ENCODE measurements at places on chromosomes 2 and 18.

DNA sequence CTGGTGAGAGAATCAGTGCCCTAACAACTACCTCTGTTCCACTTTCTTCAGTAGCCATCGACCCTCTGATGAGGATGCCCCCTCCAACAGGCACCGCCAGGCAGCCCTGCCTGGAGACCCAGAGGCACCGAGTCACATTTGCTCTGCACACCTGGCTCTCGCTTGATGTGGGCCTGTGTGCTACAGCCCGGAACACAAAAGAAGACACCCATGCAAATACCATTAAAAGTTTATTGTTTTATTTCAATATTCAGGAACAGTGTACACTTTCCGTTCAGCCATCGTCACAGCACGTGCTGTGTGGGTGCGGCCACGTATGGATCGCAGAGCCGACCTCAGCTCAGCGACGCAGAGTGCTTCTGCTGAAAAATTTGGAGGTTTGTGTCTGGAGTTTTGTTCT, 154.0 kb downstream of the MBP start:
- DNase-seq: no peak

- DNase-seq: no peak
Observed at GRCh38 chr2:12052796-12053195, 306.4 kb downstream of the LPIN1 start.

DNA sequence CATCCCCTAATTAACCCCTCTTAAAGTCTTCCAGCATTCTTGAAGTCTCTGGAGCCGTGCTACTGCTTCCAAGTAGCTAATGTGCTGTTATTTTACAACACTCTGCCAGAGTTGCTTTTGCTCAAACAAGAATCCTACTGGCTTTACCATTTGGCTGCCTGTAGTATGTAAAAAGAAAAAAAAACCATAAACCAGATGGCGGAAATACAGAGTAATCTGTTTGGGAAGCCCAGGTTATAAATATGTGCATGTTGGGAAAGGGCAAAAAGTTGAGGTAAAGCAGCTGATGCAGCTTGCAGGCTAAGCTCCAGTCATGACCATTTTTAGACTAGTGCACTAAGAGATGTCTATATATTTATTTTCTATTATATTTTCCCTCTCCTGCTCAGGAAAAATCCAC, 313.2 kb upstream of the ETAA1 start:
- DNase-seq: no peak

DNA sequence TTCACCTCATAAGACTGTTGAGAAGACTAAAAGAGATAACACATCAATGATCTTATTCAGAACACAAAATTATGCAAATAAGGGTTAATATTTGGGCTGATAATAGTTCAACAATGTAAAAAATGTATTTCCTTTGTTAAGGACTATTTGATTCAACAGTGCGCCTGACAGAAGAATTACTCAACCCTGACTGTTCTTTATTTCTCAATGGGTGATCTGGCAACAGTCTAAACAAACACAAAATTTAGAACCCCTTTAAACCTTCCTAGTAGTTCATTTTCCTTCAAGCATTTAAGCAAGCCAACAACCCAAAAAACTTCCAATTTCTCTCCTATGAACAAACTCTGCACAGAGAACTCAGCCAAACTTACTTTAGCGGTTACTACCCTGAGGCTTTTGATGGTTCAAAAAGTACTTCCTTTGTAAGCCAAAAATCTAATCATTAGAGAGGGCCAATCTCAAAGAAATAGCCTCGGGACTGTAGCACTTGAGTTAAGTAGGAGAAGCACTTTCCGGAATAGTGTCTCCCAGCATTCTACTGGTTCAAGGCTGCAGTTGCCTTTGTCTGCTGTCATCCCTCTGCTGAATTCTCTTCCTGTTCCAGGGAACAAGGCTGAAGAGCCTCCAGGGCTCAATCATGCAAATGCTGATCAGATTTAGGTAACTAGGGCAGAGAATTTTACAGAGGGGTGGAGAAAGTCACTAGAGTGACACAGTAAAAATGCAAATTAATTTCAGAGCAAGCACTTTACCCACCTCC, 40.9 kb upstream of the MAPK4 start:
- no peak for DNase-seq

DNA sequence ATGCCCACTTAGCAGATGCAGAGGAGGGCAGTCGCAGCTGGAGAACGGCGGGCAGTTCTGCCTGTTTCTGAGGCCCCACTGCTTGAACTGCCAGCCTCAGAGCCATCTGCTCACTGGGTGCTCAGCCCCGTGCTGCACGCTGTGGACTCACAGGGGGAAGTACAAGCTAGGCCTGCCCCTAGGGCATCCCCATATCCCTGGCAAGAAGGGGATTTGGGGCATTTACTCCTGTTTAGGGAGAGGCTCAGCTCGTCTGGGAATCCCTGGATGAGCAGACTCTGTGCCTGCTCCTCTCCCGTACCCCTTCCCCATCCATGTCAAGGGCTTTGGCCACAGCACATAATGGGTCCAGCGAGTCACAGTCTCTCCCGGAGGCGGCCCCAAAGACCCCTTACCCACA, 169.8 kb upstream of the PKDCC start:
- no peak for DNase-seq

GRCh38 chr2:196403471-196403870, 232.1 kb upstream of the STK17B start:
- no peak for DNase-seq

GRCh38 chr18:55375930-55376329, 212.1 kb downstream of the TCF4 start:
- DNase-seq: no peak

- DNase-seq: peak; percentile 4
Observed at GRCh38 chr2:121128741-121129659, 156.0 kb downstream of the TFCP2L1 start.

- DNase-seq: no peak
Observed at GRCh38 chr2:30765876-30766470, 41.3 kb downstream of the CAPN13 start.

DNA sequence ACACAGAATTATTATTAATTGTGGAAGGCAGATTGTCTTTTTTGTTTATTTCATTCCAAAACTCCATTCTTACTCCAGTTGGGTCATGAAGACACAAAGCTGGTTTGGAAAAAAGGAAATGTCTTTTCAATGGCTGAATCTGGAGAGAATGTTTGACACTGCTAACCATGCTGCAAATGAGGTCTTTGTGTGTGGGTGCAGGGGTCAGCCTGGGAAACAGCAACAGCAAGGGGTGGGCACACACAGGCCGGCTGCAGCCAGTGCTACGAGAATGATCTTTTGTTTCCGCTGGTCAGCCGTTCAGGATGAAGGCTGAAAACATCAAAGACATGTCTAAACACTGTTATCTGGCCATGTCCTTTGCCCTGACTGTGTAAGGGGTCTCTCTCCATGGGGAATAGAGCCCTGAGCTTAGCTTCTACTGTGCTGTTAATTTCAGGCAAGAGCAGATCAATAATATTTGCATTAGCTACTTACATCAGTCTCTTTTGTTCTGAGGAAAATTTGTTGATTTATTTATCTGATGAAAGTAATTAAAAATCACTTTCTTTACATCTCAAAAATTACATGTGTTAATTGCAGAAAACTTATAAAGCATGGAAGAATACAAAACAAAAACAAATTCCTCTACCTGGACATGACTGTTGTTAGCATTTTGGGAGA, 33.3 kb upstream of the E2F6 start:
- no peak for DNase-seq

GRCh38 chr2:222959358-222959757, 92.6 kb upstream of the KCNE4 start:
- no peak for DNase-seq

DNA sequence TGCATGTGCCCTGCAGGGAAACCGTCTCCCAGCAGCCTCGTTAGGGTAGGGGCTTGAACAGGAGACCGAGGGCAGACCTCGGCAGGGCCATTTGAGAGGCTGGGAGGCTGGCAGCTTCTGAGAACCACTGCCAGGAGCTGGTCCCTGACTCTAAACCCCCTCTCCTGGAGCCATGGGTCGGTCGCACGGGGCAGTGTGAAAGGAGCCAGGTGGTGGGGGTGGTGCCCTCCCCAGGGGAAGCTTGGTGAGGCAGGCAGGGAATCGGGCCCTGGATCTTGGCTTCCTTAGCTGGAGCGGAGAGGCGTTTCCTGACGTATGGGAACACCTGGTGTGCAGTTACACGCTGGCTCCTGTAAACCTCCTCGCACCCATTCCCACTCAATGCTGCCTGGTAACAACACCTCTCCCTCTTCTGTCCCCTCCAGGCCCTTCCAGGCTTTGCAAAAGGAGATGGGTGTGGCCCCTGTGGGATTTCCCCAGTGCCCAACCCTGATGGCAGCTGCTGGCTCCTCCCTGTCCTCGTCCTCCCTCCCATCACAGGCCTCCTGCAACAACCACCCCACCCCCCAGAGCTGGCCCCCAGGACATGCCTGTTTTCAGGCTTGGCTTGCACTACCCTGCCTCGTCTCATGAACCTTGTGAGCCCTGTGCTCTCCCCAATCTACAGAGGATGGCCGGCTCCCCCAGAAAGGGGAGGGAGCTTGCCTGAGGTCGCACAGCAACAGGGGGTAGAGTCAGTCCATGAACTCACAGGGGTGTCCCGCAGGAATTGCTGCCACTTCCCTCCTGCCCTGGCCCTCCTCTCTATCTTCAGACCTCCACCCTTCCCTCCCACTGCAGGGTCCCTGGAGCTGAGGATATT, 24.4 kb downstream of the ADRA2B start:
- DNase-seq: no peak

GRCh38 chr2:232890896-232891601, 21.0 kb downstream of the SNORC start:
- no peak for DNase-seq

DNA sequence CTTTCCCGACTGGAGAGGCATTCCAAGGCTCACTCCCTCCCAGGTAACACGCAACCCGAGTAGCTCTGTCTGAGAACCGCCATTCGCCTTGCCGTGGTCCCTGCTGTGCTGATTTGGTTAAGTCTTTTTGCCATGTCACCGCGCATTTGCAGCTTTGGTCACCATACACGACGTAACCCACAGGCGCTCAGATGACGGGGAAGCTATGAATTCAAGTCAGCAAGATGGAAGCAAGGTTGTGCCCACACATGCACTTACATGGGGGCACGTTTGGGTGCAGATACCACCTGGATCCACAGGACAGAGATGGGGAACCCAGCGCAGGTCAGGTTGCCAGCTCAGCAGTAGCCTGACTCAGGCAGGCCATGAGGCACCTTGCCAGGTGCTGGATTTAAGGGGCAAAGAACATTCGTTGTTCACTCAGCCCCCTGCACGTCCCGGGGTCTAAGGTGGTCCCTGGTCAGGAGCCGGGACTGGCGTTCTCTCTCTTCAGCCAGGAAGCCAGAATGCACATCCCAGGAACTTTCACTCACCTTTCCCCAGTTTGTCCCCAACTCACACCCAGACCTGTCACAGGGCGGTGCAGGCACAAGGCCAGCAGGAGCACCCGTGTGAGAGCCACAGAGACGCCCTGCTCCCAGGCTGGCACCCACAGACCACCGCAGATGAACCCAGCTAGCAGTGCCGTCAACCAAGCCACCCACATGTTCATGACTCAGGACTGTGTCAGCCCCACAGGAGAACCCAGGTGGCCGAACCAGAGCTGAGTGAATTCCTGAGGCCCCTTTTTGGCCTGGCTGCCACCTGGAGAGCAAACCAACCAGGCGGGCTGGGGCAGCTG, 19.9 kb downstream of the SNED1 start:
- no peak for DNase-seq

GRCh38 chr2:48265169-48266030, 264.6 kb upstream of the STON1 start:
- DNase-seq: peak; percentile 68

DNA sequence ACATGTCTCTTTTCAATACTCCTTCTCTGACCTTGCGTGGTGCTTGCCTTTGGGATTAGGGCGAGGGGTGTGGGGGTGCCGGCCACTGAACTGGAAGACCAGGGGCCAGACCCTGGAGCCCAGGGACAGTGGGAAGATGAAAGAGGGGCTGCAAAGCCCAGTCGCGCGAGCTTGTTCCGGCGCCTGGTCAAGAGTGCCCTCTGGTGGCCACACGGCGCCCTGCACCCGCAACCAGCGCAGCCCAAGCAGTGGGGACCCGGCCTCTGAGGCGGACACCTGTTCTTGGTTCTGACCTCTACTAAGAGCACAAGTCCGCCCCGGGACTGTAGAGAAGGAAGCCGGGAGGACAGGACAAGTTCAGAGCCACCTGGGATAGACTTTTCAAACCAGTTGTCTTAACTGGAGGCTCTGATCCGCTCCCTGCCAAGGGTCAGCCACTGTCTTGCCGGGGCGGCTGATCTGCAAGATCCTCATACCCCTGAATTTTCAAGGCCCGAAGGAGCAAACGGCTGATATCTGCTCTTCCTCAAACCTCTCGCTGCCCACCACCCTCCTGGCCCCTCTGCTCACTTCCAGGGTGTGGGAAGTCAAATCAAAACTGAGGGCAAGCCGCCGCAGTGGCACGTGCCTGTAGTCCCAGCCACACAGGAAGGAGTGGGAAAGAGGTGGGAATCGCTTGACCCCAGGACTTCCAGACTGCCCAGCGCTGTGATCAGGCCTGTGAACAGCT, 14.9 kb upstream of the MSH6 start:
- DNase-seq: peak; percentile 62

- DNase-seq: no peak
Observed at GRCh38 chr2:18856765-18857164, 267.4 kb upstream of the NT5C1B start.

DNA sequence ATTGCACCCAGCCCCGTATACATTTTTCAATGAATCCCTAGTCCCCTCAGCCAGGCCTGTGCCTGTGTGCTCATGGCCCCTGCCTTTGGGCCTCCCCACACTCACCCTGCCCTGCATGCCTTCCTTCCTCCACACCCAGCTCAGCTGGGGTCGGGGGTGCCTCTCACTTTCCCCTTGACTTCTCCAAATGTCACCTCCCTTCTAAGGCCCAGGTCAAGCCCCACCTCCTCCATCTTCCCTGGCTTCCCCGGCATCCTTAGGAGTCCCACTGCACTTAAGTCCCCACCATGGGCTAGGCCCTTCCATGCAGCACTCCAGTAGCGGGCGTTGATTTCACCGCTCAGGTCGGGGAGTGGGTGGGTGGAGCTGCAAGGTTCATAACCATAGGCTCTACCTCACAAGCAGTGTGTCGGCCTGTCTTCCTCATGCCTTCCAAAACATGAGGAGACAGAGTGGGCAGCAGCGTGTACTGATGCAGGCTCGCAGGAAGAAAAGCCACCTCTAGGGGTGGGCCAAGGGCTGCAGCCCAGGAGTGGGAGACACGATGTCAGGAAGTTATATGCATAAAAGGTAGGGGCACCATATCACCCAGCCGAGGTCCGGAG, 47.7 kb downstream of the DNMT3A start:
- no peak for DNase-seq

GRCh38 chr2:126990200-126990599, 91.5 kb downstream of the TEX51 start:
- no peak for DNase-seq

Measured in hematopoietic multipotent progenitor cell treated with erythropoietin and hydrocortisone succinate and interleukin-3 and kit ligand, for 15 days (in vitro differentiated cells).